CD8-positive, alpha-beta T cell (primary cell): ENCODE measurements at places on chromosomes 4 and X. TPM values are rescaled to one million over a fixed set of nuclear protein-coding genes. Genes with fewer than 3 reads are reported as not detected.

FGB gene
- total RNA-seq = not detected

KLF3 gene
- 181 TPM for total RNA-seq

XAGE2 gene
- total RNA-seq = not detected

FAM133A gene
- total RNA-seq = not detected

PNMA5 gene
- not detected for total RNA-seq

LEF1 gene
- total RNA-seq = 335 TPM

MEPE gene
- not detected for total RNA-seq

EGF gene
- total RNA-seq = not detected

SHISA3 gene
- total RNA-seq = not detected

TENM3 gene
- not detected for total RNA-seq

CENPVL1 gene
- not detected for total RNA-seq

ZCCHC13 gene
- not detected for total RNA-seq

HERC5 gene
- 13.5 TPM for total RNA-seq

RASSF6 gene
- total RNA-seq = not detected

PLXNB3 gene
- total RNA-seq = 0.35 TPM
